ENCODE measurements at places on chromosomes 6 and 20.

- DNase-seq = no peak
Observed at GRCh38 chr20:57663681-57664451, 43.6 kb upstream of the ZBP1 start.

- DNase-seq = no peak
Observed at GRCh38 chr6:53669592-53669991, 4.0 kb upstream of the KLHL31 start.

- DNase-seq = peak; percentile 30
Observed at GRCh38 chr6:89146718-89147700, 1.2 kb downstream of the PM20D2 start.

DNA sequence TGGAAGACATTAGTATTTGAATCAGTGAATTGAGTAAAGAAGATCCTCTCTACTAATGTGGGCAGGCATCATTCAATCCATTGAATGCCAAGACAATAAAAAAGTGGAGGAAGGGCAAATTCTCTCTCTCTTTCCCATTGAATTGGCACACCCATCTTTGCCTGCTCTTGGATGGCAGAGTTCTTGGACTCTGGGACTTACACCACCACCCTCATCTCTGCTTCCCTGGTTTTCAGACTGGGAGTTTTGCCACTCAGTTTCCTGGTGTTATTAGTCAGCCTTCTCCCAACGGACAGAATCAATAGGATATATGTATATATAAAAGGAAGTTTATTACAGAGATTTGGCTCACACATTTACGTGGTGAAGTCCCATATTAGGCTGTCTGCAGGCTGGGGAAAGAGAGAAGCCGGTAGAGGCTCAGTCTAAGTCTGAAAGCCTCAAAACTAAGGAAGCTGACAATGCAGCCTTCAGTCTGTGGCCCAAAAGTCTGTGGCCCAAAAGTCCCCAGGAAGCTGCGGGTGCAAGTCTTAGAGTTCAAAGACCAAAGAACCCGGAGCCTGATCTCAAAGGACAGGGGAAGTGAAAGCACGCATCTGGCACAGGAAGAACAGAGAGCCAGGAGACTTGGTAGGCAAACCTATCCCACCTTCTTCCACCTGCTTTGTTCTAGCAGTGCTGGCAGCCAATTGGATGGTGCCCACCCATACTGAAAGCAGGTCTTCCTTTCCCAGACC is 64.4 kb downstream of the SMPDL3A start:
- no peak for DNase-seq

- DNase-seq = no peak
Observed at GRCh38 chr6:18293076-18293904, 29.0 kb upstream of the DEK start.

GRCh38 chr6:115612796-115613479 is 447.8 kb downstream of the FRK start:
- DNase-seq = no peak

DNA sequence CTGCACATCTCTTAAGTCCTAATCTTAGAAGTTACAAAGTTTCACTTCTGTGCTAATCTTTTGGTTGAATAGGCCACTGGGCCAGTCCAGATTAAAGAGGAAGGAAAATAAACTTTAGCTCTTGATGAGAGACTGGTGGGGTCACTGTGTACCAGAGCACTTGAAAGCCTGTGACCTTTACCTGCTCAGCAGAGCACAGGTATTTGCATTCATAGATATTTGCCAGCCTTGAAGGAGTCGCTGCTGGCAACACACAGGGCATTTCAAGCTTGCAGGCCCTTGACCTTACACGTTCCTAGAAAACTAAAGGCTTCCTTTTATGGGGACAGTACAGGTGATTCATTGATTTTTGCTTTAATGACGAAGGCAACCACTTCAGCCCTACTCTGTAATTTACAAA is 108.4 kb upstream of the SLC22A23 start:
- no peak for DNase-seq

DNA sequence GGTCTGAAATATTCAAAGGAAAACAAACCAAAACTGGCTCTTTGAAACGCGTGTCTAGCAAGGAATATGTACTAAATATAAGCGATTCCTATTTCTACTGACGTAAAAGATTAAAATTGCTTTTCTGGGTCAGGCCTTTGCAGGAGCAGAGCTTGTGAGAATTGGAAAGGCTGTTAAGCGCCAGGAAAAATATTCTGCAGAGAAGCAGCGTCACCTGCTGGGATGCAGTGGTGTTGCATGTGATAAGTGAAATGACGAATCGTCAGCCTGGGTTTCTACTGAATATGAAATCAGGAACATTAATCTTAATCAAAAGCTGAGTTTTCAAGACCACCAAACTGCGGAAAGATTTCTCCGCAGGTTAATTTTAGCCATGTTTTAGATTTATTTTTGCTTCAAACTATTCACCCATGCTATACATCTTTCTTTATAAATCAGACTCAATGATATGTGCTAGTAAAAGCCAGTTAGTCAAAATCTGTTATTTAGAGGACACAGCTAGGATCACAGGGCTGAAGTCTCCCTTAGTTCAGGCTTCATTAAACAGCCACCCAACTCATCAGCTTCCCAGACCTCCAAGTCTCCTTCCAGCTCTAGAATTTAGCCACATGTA is 67.4 kb downstream of the ALDH8A1 start:
- DNase-seq = peak; percentile 73

DNA sequence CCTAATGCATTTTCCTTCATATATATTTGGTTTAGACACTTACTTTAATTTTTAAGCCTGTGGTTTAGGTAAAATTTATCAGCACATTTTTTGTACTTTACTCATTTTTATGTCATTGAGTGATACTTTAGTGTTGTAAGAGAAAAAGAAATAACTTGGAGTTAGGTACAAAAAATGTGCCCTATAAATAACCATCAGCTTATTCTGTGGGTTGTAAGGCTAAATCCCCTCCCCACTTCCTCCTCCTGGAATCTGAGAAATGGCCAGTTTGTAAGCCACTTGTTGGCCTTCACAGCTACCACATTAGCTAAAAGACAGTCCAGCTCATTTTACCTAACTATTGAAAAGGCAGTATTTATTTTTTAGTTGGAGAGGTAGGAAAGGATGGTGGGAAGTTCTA is 576.3 kb downstream of the PKHD1 start:
- no peak for DNase-seq

DNA sequence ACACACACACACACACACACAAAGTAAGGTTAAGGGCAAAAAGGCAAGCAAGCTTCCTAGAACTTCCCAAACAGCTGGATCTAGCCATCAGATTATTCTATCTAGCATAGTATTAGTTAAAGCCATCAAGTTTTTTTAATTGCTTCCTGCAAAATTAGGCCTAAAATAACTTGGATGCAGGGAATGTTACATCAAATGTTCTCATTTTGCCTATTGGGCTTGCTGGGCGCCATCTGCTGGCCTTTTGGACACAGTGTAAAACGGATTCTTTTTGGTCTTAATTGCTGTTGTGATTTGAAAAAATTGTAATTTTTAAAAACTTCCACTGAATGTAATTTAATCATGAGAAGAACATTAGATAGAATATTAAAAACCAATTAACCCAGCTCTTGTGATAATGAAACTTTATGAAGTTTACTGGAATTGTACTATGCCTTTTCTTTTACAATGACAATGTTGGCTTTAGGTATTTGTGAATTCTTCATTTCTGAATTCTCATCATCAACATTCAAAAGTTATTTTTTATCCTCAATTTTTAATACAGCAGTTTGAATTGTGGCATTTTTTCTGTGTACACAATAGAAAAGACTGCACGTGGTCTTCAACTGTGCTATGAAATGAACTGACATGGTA is 6.8 kb downstream of the MKKS start:
- peak; percentile 74 for DNase-seq

GRCh38 chr6:99446076-99446475 is 21.0 kb upstream of the PNISR start:
- peak; percentile 77 for DNase-seq

DNA sequence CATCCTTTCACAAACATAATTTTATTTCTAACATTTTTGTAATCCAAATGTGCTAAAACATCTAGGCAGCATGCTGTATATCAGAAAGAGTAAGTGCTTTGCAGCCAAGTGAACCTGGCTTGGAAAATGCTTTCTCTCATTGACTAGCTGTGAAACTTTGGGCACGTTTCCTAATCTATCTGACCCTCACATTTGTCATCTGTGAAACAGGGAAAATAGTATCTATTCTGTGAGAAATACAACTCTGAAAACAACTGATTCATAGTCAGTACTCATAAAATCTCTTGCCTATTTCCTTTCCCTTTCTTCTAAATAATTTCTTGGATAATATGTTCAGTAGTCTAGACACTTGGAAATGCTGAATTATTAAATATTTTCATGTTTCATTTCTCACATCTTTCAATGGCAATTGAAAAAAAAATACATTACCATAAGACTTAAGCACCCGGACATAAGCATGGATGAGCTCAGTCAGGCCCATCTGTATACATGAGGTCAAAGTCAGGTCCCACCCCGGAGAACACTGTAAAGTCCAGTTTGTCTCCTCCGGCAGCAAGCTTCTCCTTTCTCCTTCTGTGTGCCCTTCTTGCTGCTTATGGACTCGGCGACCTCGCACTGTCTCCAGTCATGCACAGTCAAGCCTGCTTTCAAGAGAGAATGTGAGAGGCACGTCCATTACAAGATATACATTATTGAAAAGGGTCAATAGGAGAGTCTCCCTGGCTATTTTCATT is 455.0 kb upstream of the SOX4 start:
- peak; percentile 24 for DNase-seq

GRCh38 chr6:11724286-11724685 is 54.3 kb downstream of the ADTRP start:
- DNase-seq = no peak

DNA sequence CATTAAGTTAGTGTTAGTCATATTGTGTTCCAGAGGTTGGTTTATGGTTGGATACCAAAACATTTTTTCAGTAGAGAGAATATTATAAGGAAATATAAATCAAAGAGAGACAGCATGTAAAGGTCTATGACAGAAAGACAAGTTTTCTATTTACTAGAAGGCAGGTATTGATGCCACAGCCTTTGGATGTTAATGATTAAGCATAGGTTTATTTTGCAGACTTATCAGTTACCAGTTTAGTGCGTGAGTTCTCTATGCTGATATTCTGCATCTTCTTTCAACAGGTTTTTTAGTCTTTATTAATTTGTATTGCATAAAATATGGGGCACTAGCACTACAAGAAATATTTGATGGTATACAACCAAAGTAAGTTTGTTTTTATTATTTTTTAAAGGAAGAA is 45.6 kb downstream of the CSE1L start:
- no peak for DNase-seq

- peak; percentile 78 for DNase-seq
Observed at GRCh38 chr6:3001773-3002293, 2.1 kb downstream of the NQO2 start.

DNA sequence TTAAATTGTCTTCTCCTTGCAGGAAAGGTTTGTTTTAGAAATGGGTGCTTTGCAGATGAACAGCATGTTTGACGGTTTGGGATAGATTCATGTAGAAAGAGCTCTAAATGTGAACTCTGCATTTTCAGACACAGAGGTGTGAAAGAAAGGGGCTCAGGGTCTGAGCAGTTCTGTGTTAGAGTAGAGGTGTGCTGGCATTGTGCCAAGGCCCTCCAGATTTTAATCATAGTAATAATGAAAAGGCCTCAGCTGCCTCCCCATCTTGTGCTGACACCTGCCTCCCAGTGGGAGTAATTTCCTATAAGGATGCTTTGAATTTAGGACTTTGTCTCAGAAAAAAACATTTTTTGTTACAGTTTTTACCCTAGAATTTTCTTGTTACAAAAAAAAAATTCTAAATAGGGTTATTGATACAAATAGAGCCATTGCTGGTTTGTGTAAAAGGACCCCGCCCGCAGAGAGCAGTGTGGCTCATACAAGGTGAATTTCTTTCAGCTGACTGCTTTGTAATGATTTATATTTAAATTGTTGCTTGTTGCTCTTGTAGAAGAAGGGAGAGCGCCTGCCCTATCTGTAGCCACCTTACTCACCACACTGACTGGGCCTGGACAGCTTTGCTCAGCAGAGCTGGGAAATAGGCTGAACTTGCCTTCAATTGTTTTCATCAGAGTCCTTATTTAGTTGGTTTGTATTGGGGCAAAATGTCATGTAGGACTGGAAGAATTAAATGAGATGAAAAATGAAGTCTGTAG is 294.5 kb downstream of the ZFAND3 start:
- no peak for DNase-seq

DNA sequence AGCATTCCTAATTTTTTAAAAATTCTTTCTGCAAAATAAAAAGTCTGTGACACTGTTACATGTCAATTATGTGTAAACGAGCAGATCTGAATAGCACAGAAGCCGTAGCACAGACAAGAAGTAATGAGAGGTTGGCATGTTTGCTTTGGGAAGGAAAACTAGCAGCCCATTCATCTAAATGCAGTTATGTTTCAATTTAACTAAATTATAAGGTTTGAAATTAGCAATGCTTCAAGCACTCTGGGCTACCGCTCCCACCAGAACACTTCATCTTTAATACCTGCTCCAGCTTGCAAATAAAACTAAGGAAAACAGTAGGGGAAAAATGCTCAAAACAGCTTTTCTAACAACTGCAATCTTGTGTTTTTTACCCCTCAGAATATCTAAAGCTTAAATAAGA is 73.9 kb downstream of the PTPRK start:
- no peak for DNase-seq

- no peak for DNase-seq
Observed at GRCh38 chr6:115945306-115945705, 115.4 kb downstream of the FRK start.

DNA sequence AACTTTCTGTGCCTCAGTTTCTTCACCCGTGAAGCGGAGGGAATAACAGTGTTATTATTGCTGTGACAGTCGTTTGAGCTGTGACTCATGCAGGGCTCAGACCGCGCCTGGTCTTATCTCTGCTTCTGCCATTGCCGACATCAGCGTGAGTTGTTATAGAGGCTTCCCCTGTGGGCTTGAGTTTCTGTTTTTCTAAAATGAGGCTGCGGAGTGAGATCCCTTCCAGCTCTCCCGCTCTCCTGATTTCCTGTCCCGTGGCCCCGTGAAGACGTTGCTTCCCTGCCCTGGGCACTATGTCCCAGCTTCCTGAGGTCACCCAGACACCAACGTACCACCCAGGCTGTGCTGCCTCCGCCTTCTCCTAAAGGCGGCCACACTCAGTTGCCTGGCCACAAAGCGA is 278.5 kb downstream of the BMP7 start:
- no peak for DNase-seq

DNA sequence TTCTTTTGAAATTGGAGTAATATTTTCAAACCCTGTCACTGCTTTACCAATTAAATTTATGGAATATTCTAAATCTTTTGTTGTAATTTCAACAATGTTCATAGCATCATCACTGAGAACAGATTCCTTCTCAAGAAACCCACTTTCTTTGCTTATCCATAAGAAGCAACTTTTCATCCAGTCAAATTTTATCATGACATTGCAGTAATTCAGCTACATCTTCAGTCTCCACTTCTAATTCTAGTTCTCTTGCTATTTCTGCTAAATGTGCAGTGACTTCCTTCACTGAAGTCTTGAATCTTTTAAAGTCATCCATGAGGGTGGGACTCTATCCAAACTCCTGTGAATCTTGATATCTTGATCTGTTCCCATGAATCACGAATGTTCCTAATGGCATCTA is 132.4 kb downstream of the INSM1 start:
- DNase-seq = no peak

GRCh38 chr6:65072500-65072899 is 634.5 kb downstream of the EYS start:
- DNase-seq = no peak

- DNase-seq = no peak
Observed at GRCh38 chr6:95805699-95806098, 210.1 kb upstream of the FUT9 start.
